NCI-H1092 (cell line): ENCODE measurements at places on chromosomes 3 and 15.

DNA sequence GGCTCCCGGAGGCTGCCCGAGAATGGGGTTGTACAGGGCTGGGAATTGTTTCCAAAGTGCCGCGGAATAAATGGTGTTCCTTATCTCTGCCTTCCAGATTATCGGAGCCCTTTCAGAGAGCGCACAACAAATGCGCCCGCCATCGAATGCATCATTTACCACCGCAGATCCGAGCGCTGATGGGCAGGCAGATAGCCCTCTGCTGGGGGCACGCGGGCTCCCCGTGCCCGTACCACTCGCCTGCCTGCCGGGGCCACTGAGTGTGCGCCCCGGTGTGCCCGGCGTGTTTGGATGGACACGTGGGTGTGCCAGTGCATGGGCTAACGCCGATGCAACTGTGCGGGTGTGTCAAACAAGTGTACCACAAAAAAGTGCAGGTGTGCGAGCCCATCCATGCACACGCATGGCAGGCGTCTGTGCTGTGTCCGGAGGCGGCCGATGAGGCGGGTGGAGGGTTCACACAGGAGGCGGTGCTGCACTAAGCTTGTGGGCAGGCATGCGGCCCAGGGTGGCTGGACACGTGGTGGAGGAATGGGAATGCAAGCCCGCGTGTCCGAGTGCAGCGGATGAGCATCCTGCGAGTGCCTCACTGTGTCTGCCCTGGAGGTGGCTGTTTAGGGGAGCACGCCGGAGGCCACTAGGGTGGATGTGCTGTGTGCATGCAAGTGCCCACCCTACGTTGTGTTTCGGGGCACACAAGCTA lies 3.8 kb upstream of the GATA2 start:
- DNase-seq, result no peak

DNA sequence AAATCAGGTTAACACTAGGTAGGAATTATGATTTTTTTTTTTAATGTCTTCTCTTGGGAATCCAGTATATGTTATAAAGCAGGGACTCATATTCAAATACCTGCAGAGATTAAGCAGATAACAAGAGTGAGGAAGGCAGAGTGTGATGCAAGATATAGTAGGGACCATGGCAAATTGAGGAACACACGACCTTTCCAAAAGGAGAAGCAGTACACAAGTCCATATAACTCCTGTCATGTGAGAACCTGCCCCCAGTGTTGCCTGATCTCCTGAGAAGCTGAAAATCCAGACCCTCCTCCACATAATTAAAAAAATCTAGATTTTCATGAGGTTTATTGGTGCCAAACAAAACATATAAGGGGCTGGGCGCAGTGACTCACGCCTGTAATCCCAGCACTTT lies 3.6 kb downstream of the RFC4 start:
- no peak for DNase-seq

DNA sequence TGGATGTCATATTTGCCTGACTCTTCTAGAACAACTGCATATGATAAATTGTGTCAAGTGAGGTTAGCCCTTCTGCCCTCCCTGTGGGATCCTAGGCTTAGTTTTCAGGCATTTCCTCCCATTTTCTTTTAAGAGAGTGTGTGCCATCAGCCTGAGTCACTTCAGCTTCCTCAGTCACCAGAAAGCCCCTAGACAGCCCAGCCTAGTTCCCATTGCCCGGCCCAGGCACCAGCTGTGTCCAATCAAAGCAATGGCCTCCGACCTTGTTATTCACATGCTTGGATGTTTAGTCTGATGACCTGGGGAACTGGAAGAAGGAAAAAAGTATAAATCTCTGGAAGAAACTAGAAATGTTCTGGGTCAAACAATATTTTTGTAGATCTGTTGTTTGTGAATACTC lies 221.9 kb upstream of the LRIG1 start:
- no peak for DNase-seq

DNA sequence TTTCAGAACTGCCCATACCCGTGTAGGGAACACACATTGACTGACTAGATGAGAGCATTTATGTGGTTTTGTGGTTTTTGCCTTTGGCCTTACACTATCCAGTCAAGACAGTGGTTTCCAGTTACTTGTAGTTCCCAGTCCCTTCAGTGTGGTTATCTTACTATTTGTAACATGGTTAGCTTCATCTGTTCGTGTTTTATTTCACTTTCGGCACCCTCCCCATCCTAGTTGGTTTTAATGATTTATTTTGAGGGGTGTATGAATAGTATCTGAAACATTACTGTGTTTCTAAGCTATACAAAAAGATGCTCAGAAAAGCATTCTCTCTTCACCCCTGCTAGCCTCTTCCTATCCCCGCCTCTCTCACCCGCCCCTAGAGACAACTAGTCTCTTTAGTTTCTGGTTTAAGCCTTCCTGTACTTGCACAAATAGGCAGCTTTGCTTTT lies 14.1 kb downstream of the LYSMD4 start:
- DNase-seq, result no peak

GRCh38 chr3:45387636-45388348 lies 584 bp upstream of the LARS2 start:
- DNase-seq, result no peak

GRCh38 chr15:30870681-30871080 lies 33.0 kb upstream of the FAN1 start:
- DNase-seq, result no peak

DNA sequence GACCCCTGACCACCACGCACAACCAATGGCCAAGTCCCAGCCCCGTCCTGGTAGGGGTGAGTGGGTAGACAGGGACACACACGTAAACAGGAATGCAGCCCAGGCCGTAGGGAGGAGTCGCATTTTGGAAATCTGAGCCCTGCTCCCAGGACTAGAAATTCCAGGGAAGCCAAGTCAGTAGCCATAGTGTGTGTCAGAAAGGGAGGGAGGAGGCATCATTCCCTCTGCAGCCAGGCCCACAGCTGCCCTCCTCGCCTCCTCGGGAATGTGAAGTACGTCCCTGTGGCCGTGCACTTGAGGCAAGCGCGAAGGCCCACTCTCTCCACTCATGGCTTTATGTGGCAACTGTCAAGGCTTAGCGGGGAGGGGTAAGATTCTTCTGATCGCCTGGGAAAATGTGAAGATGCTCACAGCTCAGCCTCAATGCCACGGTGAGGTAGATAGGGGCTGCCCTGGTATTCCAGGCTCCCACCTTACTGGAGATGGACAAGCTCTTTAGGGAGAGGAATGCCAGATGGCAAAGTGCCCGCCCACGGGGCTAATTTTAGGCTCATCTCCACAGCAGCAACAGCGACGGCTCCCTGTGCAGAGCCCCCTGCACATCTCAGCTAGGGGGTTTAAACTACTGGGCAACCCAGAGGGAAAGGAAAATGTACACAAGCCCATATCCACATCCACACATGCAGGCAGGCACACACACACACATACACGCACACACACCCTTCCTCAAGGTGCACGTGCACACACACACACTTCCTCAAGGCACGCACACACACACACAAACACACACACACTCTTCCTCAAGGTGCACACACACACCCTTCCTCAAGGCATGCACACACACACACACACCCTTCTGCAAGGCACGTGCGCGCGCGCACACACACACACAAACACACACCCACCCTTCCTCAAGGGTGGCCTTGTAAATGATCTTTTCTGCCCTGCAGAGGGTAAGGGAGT lies 65.5 kb downstream of the ADCY5 start:
- no peak for DNase-seq
